Chondrocyte (in vitro differentiated cells): ENCODE measurements at places on chromosomes 1 and 21. TPM values are rescaled to one million over a fixed set of nuclear protein-coding genes. Genes with fewer than 3 reads are reported as not detected.

DNA sequence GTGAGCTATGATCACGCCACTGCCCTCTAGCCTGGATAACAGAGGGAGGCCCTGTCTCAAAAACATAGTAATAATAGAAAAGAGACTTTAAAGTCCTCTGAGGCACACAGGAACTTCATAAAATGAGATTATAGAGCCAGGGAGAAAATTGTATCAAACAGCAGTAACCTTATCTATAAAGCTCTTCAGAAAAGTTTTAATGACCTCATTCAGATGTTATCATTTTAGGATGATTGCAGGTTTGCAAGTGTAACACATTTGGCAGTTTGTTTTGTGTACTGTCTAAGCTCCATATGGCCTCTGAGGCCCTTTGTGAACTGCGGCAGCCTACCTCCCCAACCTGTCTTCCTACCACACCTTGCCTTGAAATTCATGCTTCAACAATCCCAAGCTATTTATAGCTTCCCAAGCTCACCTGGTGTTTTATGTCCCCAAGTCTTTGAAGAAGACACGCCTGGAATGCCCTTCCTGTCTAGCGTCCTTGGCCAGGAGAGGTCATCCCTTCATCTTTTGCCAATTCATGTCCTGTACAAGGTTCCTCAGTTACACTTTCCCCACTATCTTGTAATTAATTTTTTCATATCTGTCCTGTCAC lies 8.5 kb upstream of the AKNAD1 start:
- DNase-seq: no peak

DNA sequence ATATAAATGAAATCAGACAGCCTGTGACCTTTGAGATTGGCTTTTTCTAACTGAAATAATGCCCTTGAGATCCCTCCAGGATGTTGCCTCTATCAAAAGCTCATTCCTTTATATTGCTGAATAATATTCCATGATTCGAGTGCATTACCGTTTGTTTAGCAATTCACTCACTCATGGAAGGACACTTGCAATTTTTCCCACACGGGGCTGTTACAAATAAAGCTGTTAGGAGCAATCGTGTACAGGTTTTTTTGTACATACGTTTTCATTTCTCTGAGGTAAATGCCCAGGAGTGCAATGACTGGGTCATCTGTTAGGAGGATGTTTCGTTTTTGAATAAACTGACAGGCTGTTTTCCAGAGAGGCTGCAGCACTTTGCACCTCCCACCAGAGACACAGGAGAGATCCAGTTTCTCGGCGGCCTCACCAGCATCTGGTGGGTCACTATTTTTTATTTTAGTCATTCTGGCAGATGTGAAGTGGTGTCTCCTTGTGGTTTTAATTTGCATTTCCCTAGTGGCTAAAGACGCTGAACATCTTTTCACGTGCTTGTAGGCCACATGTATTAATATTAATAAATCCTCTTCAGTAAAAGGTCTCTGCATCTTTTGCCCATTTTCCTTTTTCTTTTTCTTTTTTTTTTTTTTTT lies 11.0 kb downstream of the PRDM15 start:
- no peak for DNase-seq

GRCh38 chr1:48217856-48218255 lies 4.7 kb upstream of the SLC5A9 start:
- no peak for DNase-seq

DNA sequence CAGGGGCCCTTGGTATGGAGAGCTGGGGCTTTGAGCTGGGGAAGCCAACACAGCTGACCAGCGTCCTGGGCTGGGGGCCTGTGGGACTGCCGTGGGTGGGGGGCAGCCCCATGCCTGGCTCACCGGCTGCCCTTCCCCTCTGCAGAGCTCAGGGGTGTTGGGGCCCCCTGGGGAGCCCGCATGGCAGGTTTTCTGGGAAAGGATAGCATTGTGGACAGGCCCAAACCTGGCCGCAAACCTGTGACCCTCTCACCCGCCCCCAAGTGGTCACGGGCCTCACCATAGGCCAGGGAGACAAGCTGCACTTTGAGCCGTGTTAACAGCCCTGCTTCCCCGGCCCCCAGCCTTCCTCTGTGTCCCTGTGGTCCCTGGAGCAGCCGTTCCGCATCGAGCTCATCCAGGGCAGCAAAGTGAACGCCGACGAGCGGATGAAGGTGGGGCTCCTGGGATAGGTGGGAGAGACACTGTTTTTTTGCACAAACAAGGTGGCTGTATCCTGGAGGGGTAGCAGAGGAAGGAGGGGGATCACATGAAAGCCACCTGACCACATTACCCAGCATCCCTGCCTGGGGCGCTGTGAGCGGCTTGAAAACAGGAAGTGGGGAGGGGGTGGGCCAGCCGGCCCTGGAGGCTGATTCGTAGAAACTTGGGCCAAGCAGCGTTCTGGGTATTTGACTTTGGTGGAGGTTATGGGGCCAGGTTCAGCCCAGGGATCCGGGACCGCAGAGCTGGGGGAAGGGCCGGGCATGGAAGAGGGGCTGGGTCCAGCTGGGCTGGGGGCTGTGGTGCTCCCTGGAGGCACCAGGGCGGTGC lies 65.9 kb downstream of the PIK3CD start:
- DNase-seq: no peak

- DNase-seq: no peak
Measured at GRCh38 chr1:89682611-89683010, 49.7 kb downstream of the LRRC8C start.

- DNase-seq: no peak
Measured at GRCh38 chr1:239255628-239256160, 130.7 kb upstream of the CHRM3 start.

- DNase-seq: no peak
Measured at GRCh38 chr1:44884746-44885145, 41.7 kb upstream of the PTCH2 start.

DNA sequence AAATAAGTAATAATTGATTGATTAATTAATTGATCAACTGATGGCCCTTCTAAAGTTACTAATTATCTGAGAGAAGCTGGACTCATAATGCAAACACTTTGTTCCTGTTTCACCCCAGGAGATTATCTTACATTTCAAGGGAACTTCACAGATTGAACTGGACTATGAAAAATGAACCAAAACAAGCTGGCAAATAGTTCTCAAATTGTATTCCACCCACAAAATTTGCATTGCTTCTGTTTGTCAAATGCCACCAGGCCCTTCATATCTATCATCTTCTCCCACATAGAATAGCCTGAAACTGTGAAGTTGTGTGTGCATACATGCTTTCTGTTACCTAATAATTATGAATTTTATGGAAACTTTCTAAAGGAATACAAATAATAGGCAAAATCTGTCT lies 104.0 kb downstream of the ZNF281 start:
- DNase-seq: no peak

DNA sequence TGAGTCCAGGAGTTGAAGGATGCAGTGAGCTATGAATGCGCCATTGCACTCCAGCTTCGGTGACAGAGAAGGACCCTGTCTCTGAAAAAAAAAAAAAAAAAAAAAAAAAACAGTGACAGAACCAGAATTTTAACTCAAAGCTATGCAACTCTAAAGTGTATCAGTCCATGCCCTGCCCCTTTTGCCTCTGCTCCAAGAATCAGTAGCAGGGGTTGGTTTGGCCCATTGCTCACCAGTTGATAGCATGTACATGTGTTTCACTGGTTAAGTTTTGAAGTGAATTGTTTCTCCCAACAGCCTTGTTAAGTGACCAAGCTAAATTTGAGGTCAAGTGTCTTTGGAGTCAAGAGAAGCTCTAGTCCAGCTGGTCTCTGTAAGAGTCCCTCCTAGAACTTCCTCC lies 245.9 kb downstream of the PLPP3 start:
- no peak for DNase-seq

DNA sequence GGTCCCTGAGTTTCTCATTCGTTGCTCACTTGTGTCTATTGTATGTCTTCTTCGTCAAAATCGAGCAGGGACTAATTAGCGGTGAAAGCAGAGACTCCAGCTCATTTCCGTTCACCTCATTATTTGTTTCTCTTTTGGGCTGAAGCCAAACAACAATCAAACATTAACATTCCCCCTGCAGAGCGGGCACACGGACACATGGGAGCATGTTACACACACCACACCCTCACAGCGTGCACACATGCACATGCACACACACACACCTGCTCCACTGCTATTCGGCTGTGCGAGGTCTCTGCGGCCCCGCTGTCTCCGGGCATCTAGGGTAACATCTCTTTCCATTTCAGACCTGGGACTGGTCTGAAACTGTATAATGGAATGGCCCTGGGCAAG lies 58.5 kb upstream of the LRRC8D start:
- no peak for DNase-seq

DNA sequence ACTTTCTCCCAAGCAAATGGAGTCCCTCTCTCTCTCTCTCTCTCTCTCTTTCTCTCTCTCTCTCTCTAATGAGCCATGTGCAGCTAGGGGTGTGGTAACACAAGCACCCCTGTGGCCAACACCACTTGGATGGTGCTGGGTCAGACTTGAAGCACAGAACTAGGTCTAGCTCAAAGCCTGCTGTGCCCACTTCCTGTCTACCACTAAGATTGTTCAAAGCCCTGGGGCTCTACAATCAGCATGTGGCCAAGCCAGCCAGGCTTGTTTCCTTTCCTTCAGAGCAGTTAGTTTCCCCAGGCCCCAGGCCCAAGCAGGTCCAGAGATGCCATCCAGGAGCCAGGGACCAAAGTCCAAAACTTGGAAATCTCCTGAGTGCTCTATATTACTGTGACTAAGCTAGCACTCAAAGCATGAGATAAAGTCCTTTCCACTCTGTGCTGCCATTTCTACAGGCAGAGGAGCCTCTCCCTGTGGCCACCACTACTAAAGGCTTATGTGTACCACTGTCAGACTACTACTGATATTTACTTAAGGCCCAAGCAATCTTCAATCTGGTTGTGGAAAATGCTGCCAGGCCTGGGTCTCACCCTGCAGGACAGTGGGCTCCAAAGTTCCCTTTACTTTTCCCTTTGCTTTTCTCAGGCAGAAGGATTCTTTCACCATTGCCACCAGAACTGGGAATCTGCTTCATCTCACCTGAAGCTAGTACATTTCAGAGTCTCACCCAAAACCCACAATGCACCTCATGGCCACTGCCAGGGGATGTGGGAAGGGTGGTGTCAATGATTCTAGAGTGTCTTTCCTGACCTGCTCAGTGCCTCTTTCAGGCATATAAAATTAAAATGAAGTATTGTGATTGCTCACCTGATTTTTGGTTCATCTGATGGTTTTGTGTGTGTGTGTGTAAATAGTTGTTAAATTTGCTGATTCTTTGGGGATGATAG lies 999.5 kb downstream of the NCAM2 start:
- DNase-seq: no peak

DNA sequence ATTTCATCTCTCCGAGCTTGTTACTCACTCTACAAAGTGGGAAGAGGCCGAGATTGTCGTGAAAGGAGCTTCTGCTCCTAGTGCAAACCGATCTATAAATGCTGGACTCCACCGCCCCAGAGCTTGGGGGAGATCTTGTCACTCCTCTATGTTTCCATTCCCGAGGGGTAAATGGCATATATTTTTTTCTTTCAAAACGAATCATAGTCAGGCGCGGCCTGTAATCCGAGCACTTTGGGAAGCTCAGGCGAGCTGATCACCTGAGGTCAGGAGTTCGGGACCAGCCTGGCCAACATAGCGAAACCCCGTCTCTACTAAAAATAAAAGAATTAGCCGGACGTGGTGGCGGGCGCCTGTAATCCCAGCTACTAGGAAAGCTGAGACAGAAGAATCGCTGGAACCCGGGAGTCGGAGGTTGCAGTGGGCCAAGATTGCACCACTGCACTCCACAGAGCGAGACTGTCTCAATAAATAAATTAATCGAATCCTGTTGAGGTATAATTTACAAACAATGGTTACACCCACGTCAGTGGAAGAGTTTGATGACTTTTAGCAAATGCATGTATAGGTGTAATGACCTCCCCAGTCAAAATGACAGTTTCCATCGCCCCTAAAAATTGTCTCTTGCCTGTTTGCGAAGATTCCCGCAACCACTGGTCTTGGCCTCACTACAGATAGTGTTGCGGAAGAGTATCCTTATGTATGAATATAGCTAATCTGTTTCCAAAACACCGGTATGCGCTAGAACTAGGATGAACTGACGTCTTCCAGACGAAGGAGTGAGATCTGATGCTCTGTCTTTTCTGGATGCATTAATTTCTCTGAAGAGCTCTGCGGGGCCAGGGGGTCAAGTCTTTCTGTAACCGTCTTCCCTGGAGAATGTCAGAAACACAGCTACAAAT lies 840 bp upstream of the HEATR1 start:
- no peak for DNase-seq

DNA sequence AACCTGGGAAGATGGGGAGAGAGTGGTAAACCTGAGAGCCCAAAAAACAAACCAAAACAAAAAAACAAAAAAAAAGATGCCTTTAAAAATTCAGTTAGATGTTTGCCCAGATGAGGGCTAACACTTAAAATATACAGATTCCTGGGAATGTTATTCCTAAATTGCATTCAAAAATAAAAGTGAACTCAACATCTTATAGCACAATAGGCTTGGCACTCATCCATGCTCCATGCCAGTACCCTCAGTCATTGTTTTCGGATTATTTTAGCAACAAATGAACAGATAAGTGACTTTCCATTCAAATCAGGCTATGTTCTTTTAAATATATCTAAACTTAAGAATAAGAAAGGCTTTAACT lies 3.7 kb downstream of the ATP1A1 start:
- no peak for DNase-seq

- DNase-seq: no peak
Measured at GRCh38 chr1:50724626-50725286, 235.3 kb downstream of the FAF1 start.

DNA sequence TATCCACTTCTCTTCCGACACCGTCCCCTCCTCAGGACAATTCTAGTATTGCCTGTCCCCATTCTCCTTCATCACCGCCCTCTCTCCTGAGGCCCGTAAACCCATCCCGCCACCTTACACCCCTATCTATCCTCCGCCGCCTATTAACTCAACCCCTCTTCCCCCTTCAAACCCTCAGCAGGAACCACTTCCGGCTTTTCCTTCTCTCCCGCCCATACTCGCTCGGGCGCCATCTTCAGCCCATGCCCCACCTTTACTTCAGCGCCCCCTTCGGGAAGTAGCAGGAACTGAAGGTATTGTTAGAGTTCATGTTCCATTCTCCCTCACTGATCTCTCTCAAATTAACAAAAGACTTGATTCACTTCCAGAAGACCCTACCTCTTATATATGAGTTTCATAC lies 31.6 kb downstream of the VN1R5 start:
- DNase-seq: no peak

DNA sequence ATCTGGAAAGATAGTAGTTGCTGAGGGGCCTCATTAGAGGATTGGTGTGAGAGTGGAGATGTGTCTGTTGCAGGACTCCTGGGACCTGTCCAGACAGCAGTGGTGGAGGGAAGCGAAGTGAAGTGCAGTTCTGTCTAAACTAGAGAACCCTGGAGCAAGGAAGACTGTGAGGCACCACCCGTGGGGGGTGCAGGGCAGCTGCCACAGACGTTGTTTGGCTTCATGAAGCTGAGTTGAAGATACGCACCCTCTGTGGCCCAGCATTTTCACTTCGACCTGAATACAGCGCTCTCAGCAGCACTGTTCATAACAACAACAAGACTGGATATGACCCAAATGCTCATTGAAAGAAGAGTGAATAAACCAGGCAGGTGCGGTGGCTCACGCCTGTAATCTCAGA lies 29.3 kb downstream of the ABCG1 start:
- DNase-seq: no peak

Gene PPP1R12B
- total RNA-seq: 18.0 to 22.7 TPM (median 18.2 TPM) in 3 replicates

Gene HAO2
- total RNA-seq: not detected in 3 replicates
